Activated naive CD8-positive, alpha-beta T cell treated with anti-CD3 and anti-CD28 coated beads, Interleukin-2, amount 10 ng/mL, durations not matched to agents 7 days and 5 days (primary cell): ENCODE measurements at places on chromosomes 13 and 19.

- DNase-seq, result no peak
Observed at GRCh38 chr19:39941615-39942365, 7.4 kb upstream of the FCGBP start.

GRCh38 chr19:4474514-4475022 is 2.5 kb downstream of the HDGFL2 start:
- no peak for DNase-seq

GRCh38 chr19:13119627-13120026 is 1.6 kb downstream of the NACC1 start:
- DNase-seq, result no peak

DNA sequence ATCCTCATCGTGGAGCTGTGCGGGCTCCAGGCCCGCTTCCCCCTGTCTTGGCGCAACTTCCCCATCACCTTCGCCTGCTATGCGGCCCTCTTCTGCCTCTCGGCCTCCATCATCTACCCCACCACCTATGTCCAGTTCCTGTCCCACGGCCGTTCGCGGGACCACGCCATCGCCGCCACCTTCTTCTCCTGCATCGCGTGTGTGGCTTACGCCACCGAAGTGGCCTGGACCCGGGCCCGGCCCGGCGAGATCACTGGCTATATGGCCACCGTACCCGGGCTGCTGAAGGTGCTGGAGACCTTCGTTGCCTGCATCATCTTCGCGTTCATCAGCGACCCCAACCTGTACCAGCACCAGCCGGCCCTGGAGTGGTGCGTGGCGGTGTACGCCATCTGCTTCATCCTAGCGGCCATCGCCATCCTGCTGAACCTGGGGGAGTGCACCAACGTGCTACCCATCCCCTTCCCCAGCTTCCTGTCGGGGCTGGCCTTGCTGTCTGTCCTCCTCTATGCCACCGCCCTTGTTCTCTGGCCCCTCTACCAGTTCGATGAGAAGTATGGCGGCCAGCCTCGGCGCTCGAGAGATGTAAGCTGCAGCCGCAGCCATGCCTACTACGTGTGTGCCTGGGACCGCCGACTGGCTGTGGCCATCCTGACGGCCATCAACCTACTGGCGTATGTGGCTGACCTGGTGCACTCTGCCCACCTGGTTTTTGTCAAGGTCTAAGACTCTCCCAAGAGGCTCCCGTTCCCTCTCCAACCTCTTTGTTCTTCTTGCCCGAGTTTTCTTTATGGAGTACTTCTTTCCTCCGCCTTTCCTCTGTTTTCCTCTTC is 6.3 kb downstream of the MYADM start:
- DNase-seq, result no peak

DNA sequence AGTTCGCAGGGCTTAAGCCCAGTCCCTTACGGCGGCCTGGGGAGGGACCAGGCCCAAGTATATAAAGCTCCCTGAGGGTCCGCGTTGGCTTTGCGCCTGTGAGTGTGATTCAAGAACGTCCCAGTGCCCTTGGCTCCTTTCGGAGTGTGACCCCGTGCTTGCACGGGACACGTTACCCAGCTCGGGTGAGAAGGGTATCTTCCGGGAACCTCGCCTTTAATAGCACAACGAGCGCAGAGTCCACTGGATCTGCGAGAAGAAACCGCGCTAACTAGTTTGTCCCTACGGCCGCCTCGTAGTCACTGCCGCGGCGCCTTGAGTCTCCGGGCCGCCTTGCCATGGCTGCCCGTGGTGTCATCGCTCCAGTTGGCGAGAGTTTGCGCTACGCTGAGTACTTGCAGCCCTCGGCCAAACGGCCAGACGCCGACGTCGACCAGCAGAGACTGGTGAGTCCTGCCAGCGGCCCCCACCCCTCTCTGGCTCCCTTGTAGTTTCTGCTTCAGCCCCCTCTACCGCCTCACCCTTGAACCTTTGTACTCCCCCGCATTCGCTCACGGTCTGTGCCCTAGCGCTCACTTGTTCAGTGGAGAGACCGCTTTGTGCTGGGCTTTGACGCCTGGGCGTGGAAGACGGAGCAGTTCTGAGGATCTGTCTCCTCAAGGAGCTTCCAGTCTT is at the start of gene DNAJC15:
DNAJC15 (plus strand) TSS at position 298 of the 675 bp plus-strand sequence; CDS start at position 339, 41 bp downstream.
- peak; percentile 89 for DNase-seq

GRCh38 chr13:53206455-53206854 is 177.8 kb downstream of the OLFM4 start:
- no peak for DNase-seq

DNA sequence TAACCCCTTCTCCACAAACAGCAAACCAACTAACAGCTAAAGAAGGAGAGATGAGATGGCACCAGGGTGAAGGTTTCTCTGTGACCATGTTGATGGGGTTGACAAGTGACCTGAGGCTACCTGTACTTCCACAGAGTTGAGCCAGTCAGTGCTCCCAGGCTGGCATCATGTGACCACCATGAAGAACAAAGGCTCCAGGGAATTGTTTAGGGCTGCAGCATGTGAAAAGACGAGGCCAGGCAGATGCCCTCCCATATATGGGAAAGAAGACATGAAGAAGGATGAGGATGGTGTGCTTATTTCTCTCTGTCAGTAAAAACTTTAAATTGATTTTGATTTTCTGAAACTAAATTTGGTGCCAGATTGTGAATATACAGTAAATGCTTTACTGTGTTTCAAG is 220.6 kb downstream of the OLFM4 start:
- DNase-seq, result no peak

DNA sequence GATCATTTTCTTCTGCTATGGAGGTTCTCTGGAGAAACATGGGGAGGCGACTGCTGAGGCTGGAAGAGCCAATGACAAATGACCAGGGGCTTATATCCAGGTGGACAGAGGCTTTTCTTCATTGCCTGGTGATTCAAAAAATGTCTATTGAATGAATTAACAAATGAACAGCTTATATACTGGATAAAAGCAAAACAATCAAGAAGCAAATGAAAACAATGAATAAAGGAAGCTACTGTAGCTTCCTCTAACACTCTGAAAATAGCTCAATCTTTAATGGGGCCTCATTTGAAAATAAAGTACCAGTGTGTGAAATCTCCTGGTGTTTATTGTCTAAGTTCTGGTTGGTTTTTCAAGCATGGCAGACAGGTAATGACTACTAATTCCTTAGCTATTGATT is 167.5 kb upstream of the TMTC4 start:
- no peak for DNase-seq

GRCh38 chr13:30581582-30581981 is 36.1 kb upstream of the USPL1 start:
- DNase-seq, result no peak
